A549 treated with RU486 at 1 μM for 4 hours (cell line): ENCODE measurements at places on chromosomes 16 and 17. TPM values are rescaled to one million over a fixed set of nuclear protein-coding genes. Genes with fewer than 3 reads are reported as not detected.

XPO6 gene
- 70.5 to 100 TPM (median 96.5 TPM) in 5 replicates for total RNA-seq

FBXO39 gene
- total RNA-seq, result not detected in 5 replicates

KLHL10 gene
- total RNA-seq, result 0.08 to 0.09 TPM (median 0.08 TPM) in 3 of 5 replicates, not detected in the others

NLRC5 gene
- 2.6 to 4.6 TPM (median 3.5 TPM) in 5 replicates for total RNA-seq

MEIOC gene
- total RNA-seq, result 1.3 to 3.3 TPM (median 2.5 TPM) in 5 replicates

ARL6IP1 gene
- total RNA-seq, result 177 to 465 TPM (median 333 TPM) in 5 replicates

ST6GALNAC2 gene
- total RNA-seq, result 0.28 to 0.70 TPM (median 0.33 TPM) in 4 of 5 replicates, not detected in the other

C16orf92 gene
- total RNA-seq, result not detected in 5 replicates

STX4 gene
- total RNA-seq, result 62.9 to 80.5 TPM (median 68.1 TPM) in 5 replicates

SPATA22 gene
- not detected in 5 replicates for total RNA-seq

CCDC78 gene
- total RNA-seq, result 3.1 to 6.6 TPM (median 5.5 TPM) in 5 replicates

NAGS gene
- total RNA-seq, result 0.72 to 1.3 TPM (median 1.1 TPM) in 5 replicates
